COR-L47 (cell line): ENCODE measurements at places on chromosomes 3 and 15.

DNA sequence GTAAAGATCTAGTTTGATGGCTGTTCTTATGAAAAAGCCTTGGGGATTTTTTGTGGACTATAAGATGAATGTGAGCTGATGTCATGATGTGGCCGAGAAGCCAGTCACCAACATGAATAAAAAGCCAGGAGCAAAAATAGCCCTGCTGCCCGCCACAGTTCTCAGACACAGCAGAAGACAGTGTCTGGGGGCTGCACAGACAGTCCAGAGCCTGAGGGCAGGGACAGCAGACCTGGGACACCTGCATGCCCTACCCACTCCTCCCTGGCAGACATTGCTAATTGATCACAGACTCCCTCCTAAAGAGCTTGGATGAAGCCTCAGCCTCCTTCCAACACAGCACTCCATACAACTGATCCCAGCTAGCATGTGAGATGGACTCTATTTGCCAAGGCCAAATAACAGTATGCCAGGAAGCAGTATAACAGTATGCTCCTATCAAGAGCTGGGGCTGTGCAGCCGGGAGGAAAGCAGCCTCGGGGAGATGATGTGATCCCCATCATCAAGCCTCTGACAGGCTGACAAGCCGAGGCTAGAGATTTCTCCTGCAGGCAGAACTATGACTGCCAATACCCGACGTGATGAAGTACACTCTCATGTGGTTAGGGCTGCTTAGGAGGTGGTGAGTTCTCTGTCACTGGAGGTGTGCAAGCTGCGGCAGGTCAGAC, 105.4 kb upstream of the RPL32 start:
- DNase-seq, result no peak

DNA sequence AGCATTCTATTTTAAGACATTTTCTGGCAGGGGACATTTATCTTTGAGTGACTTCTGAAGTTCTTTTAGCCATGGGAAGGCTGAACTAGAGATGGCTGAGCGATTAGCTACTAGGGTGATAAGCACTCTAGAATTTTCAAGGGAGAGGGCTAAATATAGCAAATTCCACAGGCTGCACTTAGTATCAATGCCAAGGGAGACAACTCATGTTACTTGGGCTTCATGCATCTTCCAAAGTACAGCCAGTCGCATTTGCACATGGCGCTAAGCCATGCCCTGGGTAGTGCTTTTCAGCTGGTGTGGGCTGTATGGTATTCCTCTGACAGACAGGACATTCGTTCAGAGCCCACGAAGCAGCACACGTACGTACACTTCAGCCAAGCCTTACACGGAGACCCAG, 69.6 kb downstream of the RYR3 start:
- no peak for DNase-seq

DNA sequence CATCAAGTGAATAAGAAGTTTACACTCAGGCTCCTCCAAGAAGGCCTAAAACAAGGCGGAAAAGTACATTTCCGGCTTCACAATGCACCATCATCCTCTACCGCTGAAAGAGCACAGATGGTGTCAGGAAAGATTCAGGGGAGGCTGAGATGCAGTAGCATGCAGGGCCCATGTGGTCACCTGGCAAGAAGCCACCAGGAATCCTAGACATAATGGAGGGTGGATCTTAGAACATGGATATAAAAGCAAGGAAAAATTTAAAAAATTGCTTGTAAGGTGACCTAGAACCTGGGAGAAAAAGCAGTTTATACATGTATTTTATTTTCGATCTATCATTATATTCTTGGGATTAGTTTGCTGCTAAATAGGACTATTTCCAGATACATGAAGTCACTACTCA, 21.9 kb upstream of the OTOL1 start:
- DNase-seq, result no peak

GRCh38 chr15:75090388-75090734, 67.0 kb downstream of the PPCDC start:
- DNase-seq, result no peak

GRCh38 chr3:98026425-98027084, 8.6 kb downstream of the GABRR3 start:
- no peak for DNase-seq

DNA sequence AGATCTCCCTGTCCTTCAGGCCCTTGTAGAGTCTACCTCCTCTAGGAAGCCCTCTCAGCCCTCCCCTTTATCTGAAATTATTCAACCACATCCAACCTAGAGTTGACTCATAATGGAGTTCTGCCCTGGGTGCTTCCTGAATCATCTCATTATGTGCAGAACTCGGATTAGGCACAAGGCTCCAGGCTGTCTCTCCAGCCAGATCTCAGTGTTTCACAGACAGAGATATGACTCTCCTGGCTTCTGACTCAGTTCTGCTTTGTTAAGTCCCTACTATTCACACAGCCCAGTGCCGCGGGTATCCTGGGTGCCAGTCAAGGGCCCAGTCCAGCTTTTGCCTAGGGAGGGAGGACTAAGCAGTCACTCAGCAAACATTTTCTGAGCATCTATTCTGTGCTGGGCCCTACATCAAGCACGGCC, 9.3 kb downstream of the STRA6 start:
- DNase-seq, result no peak

GRCh38 chr3:71600646-71601288, 17.2 kb upstream of the FOXP1 start:
- no peak for DNase-seq

GRCh38 chr15:69573815-69574475, 121.3 kb downstream of the RPLP1 start:
- DNase-seq, result no peak

DNA sequence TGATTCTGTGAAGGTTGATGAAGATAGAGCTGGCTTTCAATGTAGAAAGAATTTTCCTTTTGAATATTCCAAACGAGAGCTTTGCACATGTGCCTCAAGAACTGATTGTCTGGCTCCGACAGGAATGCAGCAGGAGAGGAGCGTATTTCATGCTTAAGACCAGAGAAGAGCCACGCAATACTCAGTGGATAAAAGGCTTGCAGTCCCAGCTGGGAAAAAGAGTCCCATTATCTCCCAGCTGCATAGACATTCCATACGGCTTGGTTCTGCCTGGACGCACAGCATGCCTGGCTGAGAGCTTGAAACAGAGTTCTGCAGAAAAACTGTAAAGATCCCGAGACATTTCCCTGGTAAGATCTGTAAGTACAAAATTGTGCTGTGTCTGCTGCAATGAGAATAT, at the start of gene CNTN6:
CNTN6 (plus strand) TSS at position 254 of the 400 bp plus-strand sequence. CDS start 54,985 bp downstream, outside the sequence.
- no peak for DNase-seq

DNA sequence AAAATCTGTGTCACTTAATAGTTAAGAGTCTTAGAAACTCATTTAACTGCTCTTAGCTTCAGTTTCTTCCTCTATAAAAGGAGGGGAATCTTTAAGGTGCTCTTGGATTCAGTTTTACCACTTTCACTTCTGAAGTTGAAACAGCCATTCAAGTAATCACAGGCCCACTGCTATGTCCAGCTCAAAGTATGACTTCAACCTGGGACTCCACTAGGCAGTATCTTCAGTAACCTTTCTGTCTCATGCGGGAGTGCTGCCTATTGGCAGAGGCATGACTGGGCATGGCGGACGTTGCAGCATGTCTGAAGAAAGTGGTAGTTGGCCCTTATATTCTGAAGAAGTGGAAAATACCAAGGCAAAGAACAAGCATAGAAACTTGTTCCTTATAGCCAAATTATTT, 92.3 kb downstream of the DHX30 start:
- DNase-seq, result no peak

DNA sequence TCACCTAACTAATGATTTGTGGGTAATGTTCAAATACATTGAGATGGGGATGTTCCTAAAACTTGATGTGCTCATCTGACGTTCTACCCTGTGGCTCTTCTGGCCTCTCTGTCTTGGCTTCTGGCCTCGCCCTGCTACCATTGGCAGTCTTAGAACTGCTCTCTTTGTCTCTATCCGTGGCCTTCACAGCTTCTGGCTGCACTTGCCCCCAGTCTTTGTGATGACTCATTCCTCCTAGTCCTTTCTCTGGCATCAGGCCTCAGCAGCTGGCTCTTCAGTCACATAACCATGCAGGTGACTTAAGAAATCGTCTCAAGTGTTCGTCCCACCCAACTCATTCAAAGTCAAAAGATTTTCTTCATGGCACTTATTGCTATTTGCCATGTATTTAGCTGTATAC, 188.1 kb downstream of the BBX start:
- no peak for DNase-seq

- no peak for DNase-seq
Observed at GRCh38 chr3:43294975-43295374, 8.6 kb downstream of the SNRK start.

- no peak for DNase-seq
Observed at GRCh38 chr15:65978110-65978509, 108.8 kb downstream of the RAB11A start.
